Spleen (tissue), 13 donors: ENCODE measurements at places on chromosomes 7 and 10. TPM values are rescaled to one million over a fixed set of nuclear protein-coding genes. Genes with fewer than 3 reads are reported as not detected.
A peak's percentile ranks its signal among the peaks of the same experiment; 100 is the strongest.

Gene CPA4
- 0.79 TPM for total RNA-seq

DNA sequence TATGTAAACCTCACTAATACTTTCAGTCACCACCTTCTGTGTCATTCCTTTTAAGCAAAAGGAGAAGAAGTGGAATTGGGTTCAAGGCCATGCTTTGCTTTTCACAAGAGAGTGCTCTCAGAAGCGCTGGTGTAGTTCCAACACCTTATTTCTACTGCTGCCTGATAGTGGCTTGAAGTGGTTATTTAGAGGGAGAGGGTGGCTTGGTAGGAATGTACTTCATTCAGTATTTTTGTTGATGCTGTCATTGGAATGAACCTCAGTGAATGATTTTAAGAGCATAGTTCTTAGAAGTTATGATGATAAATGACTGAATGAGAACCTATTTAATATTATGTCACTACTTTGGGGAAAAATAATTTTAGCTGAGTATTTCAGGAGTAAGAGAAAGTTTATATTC, 396.7 kb downstream of the EXOC4 start:
- DNase-seq = no peak
- H3K36me3 ChIP-seq = no peaks in the 10 kb centered on the region
- no peak overlapping the region for H3K27ac ChIP-seq
- H3K4me3 ChIP-seq = no peak overlapping the region
- no peaks in the 10 kb centered on the region for H3K27me3 ChIP-seq

DNA sequence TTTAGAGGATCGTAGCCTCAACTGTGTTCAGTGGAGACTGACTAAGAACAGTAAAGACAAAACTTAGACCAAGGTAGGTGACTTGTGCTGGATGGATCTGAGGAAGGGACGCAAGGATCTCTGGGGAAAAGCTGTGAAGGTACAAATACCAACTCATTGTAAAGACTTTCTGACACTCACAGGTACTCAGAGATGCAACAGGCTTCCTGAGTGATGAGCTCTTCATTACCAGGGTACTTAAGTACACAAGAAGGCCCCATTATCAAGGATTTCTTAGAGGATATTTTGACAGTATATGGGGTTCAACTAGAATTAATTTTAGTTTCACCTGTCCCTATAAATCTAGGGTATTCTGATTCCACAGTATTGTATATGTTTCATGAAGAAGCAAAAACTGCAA, 440.7 kb downstream of the PLXDC2 start:
- DNase-seq = no peak
- no peaks in the 10 kb centered on the region for H3K27me3 ChIP-seq
- H3K27ac ChIP-seq = no peak overlapping the region
- no peaks in the 10 kb centered on the region for H3K4me1 ChIP-seq
- H3K4me3 ChIP-seq = no peak overlapping the region
- no peaks in the 10 kb centered on the region for H3K36me3 ChIP-seq

DNA sequence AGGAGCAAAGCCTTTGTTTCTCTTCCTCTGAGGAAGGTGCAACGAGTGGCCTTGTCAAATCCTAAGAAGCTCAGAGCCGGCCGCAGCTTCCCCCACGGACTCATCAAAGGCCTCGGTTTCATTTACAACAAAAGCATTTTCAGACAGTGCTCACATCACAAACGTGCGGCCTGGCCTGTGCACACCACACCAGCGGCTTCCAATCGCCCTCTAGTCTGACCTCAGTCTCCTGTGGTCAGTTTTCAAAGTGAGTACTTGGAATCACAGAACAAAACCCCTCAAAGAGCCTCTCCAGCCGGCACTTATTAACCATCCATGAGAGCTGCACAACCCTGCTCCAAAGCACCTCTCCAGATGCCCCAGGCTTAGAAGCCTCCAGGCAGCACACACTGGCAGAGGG, 3.3 kb downstream of the RADIL start:
- H3K4me1 ChIP-seq = peaks cover 13% of the 10 kb centered on the region
- no peak overlapping the region for H3K27ac ChIP-seq
- no peak for DNase-seq
- H3K36me3 ChIP-seq = no peaks in the 10 kb centered on the region

GRCh38 chr10:101579516-101579870, 8.6 kb downstream of the POLL start:
- no peaks in the 10 kb centered on the region for H3K4me1 ChIP-seq
- DNase-seq = no peak
- no peak overlapping the region for H3K27ac ChIP-seq
- H3K4me3 ChIP-seq = no peak overlapping the region
- H3K36me3 ChIP-seq = peaks cover 39% of the 10 kb centered on the region

GRCh38 chr7:97307521-97308108, 190.1 kb downstream of the SDHAF3 start:
- no peaks in the 10 kb centered on the region for H3K27me3 ChIP-seq
- no peak for DNase-seq
- H3K27ac ChIP-seq = no peak overlapping the region
- H3K4me3 ChIP-seq = no peak overlapping the region

Gene PNLIPRP3
- total RNA-seq = not detected

DNA sequence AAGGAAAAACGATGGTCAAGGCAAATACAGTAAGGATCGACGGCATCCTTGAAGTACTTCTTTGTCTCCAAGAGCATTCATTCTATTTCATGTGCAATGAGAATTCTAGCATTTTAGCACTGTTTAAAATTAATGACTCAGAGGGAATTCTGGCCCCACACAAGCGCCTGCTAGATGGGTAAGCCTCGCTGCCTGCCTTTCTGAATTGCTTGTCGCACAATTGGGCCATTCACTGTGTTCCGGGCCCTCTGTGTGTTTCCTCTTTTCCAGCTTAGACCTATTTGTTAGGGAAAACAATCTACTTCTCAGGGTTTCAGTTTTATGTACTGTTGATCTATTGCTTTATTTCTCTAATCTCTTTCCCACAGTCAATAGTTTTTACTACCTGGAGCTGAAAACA, 204.7 kb upstream of the ZNF32 start:
- no peaks in the 10 kb centered on the region for H3K27me3 ChIP-seq
- peak; percentile 41 for DNase-seq
- no peaks in the 10 kb centered on the region for H3K4me1 ChIP-seq
- no peak overlapping the region for H3K27ac ChIP-seq
- H3K36me3 ChIP-seq = no peaks in the 10 kb centered on the region

Gene ABCB4
- total RNA-seq = 22.0 TPM

- H3K27ac ChIP-seq = no peak overlapping the region
- no peaks in the 10 kb centered on the region for H3K4me1 ChIP-seq
- H3K27me3 ChIP-seq = peaks cover 24% of the 10 kb centered on the region
- no peak overlapping the region for H3K4me3 ChIP-seq
- no peaks in the 10 kb centered on the region for H3K36me3 ChIP-seq
Observed at GRCh38 chr10:86130041-86130440, 236.6 kb downstream of the GRID1 start.

GRCh38 chr10:132407243-132407746, 10.3 kb downstream of the PWWP2B start:
- peaks cover 64% of the 10 kb centered on the region for H3K36me3 ChIP-seq
- no peaks in the 10 kb centered on the region for H3K27me3 ChIP-seq
- H3K4me1 ChIP-seq = peaks cover 54% of the 10 kb centered on the region
- H3K27ac ChIP-seq = peak overlapping the region; percentile 72
- no peak for DNase-seq
